ENCODE measurements at places on chromosomes 2 and 18.
A peak's percentile ranks its signal among the peaks of the same experiment; 100 is the strongest.

- DNase-seq, result no peak
Measured at GRCh38 chr18:67771271-67771670, 254.8 kb upstream of the DSEL start.

GRCh38 chr2:83103613-83104012 is 1355.5 kb downstream of the SUCLG1 start:
- DNase-seq, result peak; percentile 32

DNA sequence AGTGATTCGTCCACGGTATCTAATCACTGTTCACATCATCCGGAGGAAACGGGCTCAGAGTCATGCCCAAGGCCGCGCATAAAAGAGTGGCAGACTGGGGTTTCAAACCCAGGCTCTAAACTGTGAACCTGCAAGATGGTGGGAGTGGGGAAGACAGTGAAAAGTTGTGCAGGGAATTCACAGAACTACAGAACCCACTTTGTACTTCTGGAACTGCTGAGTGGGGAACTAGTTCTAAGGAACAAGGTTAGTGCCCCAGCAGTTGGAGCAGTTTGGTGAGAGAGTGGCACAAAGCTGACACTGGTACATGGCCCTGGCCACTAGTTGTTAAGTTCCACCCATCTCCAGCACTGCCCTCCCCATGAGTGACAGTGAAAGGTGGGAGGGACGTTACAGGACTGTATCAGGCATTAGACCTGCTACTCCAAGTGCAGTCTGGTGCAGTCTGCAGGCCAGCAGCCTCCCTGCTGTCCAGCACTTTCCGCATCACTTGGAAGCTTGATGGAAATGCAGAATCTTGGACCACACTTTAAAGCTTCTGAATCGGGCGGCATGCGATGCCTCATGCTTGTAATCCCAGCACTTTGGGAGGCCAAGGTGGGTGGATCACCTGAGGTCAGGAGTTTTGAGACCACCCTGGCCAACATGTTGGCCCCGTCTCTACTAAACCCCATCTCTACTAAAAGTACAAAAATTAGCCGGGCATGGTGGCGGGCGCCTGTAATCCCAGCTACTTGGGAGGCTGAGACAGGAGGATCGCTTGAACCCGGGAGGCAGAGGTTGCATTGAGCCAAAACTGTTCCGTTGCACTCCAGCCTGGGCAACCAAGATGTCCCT is 47.3 kb downstream of the C2orf42 start:
- DNase-seq, result no peak

GRCh38 chr2:118968042-118968441 is 26.0 kb downstream of the MARCO start:
- DNase-seq, result no peak

DNA sequence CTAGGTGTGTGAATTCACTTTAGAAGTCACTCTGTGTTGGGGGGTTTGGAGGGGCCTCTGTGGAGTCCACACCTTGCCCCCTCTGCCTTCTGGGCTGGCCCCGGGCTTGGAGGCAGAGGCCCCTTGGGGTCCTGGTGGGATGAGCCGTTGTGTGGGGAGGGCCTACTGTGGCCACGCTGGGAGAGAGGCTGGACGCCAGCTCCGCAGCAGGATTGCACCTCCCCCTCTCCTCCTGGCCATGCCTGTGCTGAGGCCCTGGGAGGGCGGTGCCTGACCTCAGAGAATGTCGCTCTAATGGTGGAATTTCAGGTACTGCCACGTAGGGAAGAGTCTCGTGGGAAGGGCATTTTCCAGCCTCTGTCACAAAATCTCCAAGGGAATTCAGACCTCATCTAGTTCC is 237.0 kb downstream of the ATAD2B start:
- DNase-seq, result no peak

DNA sequence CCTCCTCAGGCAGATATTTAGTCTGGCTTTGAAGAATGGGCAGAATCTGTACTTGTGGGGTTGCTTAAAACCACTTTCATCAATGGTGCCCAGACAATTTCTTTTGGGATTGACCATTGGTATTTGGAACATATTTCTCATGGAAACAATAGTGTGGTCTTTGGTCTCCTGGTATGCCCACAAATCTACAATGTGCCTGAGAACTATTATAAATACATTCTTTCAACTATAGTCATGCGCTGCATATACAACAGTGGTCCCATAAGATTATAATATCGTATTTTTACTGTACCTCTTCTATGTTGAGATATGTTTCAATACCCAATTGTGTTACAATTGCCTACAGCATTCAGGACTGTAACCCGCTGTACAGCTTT is 34.8 kb upstream of the PPP4R1 start:
- no peak for DNase-seq

DNA sequence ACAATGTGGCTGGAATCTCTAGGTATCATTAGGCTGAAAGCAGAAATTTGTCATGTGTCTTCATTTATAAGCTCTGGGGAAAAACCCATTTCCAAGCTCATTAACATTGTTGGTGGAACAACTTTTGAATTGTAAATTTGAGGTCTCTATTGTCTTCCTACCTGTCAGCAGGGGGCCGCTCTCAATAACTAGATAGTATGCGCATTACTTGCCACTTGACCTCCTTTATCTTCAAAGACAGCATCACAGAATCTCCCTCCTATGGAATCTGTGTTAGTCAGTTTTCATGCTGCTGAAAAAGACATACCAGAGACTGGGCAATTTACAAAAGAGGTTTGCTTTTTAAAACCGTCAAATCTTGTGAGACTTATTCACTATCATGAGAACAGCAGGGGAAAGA is 223.1 kb downstream of the CALCRL start:
- no peak for DNase-seq

DNA sequence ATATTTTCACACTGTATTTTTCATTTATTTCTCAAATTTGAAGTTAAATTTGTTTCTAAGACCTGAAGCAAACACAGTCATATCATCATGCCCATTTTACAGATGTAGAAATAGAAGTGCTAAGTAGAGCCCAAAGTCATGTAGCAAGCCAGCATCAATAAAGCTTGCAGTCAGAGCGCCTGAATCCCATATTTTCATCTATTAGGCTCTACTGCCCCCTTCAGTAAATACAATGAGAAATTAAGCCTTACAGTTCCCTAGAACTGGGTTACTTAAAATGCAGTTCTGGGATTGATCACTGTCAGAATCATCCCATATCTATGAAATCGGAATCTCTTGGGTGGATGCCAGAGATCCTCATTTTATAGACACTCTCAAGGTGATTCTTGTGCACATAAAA is 419.9 kb downstream of the TGIF1 start:
- DNase-seq, result peak; percentile 25

DNA sequence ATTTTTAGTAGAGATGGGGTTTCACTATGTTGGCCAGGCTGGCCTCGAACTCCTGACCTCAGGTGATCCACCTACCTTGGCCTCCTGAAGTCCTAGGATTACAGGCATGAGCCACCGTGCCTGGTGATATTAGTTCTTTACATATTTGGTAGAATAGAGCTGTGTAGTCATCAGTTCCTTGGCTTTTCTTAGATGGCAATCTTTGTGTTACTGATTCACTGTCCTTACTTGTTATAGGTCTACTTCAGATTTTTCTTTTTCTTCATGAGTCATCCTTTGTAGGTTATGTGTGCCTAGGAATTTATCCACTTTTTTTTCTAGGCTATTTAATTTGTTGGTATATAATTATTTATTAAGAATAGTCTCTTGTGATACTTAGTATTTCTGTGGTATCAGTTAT is 30.3 kb upstream of the ZSWIM2 start:
- DNase-seq, result no peak

GRCh38 chr2:24821433-24821891 is 28.2 kb downstream of the CENPO start:
- DNase-seq, result no peak

DNA sequence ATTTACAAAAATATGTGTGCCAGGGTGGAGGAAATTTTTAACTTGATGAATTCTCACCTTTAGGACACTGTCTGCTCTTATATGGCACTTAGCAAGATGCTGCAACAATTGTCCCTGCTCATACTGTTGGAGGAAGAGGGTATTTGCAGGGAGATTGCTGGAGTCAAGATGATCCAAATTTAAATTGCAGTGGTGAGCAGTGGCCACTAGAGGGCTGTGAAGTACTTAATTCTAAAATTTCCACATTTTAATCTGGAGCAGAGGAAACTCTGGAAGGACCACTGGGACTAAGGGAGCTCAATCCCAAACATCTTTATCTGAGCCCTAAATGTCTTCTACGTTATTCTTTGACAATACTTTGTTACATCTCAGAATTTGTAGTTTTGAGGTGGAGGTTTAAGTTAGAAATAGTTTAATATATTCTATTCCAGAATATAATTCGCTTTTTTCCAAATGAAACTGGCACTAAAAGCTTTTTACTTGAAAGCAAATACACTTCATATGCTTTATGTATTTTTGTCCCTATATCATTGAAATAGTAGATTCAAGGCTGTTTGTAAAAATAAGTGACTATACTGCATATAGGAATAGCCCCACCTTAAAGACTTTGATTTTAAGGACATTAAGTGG is 33.0 kb upstream of the PTH2R start:
- peak; percentile 24 for DNase-seq

DNA sequence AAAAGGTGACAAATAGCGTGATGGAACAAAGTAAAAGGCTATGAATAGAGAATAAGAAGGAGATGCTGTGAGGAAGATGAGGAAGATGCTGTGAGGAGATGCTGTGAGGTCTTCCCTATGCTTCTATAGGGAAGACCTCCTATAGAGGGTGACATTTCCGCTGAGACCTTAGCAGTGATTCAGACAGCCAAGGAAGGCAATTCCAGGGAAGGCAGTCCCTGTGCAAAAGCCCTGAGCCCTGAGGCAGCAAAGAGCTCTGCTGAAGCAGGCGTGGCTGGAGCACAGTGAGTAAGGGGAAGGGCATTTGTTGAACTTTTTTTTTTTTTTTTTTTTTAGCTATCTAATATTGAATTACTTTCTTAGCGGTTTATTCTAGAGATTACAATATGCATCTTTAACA is 142.7 kb upstream of the FOSL2 start:
- no peak for DNase-seq

DNA sequence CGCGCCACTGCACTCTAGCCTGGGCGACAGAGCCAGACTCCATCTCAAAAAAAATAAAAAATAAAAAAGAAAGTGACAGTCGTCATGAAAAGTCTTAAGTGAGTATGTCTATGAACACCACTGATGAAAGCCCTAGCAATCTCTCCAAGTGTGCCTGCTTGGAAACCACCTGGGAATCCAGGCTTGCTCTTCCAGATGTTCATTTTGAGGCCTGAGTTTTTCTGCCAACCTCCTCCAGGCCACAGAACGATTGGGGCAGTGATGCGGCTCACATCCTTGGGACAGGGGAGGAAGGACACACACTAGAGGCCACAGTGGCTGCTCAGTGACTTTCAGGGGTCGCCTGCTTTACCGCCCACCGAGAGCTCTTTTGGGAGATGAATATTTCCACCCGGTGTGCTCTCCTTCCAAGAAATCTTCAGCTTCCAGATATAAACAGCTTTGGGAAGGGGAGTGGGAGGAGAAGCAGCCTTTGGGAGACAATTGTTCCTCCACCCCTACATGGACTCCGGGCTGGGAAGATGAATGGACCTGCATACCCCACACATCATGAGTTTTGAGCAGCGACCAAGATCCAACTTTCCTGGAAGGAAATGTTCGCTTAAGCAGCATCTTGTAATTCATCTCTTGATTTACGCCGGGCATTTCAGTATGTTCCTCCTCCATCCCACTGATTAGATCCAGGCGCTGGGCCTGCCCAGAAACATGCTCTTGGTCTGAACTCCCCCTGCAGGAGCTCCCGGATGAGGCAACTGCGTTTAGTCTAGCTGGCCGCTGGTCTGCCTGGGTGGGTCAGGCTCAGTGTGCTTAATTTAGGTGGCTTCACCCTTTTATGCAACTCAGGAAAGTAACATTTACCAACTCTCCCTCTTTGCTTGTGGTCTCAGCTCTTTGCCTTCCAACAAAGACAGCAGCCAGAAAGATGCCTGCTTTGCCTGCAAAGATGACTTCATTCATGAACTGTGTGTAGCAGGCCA is 6.2 kb upstream of the ARMC9 start:
- no peak for DNase-seq

DNA sequence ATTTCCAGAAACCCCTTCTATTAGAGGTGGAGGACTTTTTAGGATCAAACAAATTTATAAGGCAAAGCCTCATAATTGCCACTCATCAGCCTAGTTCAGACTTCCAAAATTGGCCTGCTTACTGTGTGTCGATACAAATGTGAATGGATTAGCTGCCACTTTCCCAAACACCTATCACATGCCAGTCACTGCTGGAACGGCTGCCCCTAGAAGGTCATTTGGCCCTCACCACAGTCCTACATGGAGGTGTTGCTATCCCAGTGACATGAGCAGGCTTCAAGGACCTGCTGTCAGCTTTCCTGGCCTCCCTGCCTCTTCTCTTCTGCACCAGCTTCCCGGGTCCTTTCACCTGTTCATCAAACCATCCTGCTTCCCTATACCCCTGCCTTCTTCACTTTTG is 279.2 kb upstream of the SKOR2 start:
- no peak for DNase-seq

DNA sequence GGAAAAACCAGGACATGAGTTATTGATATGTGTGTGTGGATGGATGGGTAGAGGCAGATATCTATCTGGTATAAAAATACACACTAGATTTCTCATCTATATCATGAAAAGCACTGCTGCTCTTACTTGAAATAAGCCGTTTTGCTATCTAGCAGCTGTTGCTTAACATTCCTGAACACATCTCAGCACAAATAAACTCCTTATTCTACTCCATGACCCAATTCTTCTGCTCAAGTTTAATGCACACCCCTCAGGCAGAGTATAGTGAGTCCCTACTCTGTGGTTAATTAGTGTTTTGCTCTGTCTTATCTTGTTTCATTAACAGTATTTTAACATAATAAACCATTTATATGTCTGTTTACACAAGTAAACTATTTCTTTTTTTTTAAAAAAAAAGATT is 134.2 kb downstream of the CBLN2 start:
- no peak for DNase-seq

DNA sequence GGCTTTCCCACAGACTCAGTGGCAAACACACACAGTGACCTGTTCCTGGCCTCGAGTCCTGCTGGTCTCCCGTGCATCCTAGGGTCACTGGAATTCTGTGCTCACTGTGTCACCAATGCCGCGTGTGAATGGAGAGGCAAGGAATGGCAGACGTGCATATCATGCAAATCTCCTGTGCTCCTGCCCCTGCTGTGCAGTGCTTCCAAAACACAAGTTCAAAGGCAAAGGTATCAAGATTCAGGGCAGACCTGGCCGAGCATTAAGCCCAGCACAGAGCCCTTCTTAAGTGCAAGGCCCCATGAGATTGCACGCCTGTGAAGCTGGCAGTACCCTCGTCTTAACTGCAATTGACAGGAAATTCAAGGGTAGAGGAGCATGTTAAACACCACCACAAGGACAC is 129.1 kb downstream of the NDUFA10 start:
- DNase-seq, result no peak

All from Panc1 (cell line).